ENCODE measurements at places on chromosomes 2 and 18.

DNA sequence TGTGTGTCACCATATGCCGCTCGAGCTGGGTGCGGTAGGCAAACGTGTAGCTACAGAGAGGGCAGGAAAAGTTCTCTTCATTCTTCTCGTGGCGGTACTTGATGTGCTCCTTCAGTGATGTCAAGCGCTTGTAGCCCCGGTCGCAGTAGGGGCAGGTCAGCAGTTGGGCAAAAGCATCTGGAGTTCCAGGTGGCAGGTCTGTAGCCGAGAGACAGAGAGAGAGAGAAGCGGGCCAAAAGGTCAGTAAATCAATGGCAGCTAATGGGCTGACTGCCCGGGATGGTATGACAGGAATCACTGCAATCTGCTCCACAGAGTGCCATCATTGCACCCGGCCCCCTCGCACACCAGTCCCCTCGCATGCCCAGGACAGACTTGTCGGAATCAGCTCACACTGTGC lies 116.0 kb downstream of the ZEB2 start:
- no peak for DNase-seq

DNA sequence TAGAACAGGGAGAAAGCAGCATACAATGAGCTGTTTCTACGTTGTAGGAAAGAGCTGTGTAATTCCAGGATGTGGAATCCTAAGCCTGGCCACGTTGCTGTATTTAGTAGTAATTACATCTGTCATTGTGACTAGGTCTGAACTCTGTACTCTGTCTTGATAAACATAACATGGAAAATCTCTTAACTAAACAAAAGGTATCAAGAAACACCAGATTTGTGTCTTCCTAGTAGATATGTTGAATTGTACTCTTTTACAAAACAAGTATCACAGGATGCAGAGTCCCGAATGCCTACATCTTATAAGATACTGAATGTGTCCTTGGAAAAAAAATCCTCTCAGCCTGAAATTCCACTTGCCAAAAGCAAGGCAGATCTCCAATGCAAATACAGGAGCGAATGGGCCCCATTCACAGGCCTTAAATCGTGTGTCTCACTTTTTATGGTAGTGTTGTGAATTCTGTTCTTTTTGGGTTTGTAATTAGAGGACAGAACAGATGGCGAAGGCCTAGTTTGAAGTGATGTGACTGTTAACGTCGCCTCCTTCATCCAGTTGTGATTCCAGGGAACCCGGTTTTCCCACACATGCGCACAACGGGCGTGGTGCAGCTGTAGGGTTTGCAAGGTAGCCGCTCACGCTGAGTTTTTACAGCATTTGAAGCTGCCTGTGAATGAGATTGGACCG lies 246.5 kb downstream of the GBX2 start:
- DNase-seq = no peak

DNA sequence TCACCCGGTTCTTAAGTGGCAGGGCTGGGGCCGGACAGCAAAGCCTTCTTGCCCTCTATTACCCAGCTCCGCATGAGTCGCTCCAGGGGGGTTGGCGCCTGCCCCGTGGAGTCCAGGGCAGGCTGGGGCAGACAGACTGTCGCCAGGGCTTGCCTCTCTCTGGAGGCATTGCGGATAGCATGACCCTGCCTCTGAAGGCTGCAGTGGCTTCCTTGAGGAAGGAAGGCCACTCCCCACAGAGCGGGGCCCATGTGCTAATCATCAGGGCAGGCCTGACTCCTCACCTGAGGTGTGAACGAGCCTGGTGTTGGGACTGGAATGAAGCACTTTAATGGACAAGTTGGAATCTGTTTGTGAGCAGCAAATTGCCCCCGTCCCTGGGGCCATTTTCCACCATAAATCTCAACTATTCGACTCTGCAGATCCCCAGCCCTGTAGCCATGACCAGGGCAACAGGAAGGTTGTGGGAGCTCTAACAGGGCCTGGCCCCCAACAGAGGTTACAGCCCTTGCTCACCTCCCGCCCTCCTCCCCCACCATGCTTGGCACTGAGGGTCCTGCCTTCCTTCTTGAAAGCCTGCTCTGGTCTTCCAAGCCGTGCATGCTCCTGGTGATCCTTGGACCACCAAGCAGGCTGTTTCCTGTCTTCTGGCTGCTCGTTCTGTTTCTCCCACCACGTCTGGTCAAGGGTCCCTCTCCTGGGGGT lies 144.9 kb upstream of the HAAO start:
- no peak for DNase-seq

- DNase-seq = no peak
These were observed 63.4 kb downstream of the MREG start for GRCh38 chr2:215949991-215950404.

- no peak for DNase-seq
These were observed 47.6 kb downstream of the CCDC85A start for GRCh38 chr2:56231361-56231760.

- peak; percentile 76 for DNase-seq
These were observed 142.5 kb upstream of the L3MBTL4 start for GRCh38 chr18:6557057-6557769.

GRCh38 chr2:128807317-128807716 lies 488.6 kb upstream of the HS6ST1 start:
- no peak for DNase-seq

Data from type B pancreatic cell (in vitro differentiated cells).